ENCODE measurements at places on chromosomes 5 and 9. TPM values are rescaled to one million over a fixed set of nuclear protein-coding genes. Genes with fewer than 3 reads are reported as not detected.

DNA sequence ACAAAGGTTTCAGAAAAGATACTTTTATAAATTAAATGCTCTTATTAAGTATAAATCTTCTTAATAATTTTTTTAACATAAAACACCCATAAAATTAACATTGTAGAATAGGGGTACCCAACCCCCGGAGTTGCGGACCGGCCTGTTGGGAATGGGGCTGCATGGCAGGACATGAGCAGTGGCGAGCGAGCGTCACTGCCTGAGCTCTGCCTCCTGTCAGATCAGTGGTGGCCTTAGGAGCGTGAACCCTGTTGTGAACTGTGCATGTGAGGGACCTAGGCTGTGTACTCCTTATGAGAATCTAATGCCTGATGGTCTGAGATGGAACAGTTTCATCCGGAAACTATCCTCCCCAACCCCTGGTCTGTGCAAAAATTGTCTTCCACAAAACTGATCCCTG, 35.3 kb downstream of the CLINT1 start:
- DNase-seq: no peak
- H3K27me3 ChIP-seq: no peaks in the 10 kb centered on the region
- H3K27ac ChIP-seq: no peak overlapping the region

DNA sequence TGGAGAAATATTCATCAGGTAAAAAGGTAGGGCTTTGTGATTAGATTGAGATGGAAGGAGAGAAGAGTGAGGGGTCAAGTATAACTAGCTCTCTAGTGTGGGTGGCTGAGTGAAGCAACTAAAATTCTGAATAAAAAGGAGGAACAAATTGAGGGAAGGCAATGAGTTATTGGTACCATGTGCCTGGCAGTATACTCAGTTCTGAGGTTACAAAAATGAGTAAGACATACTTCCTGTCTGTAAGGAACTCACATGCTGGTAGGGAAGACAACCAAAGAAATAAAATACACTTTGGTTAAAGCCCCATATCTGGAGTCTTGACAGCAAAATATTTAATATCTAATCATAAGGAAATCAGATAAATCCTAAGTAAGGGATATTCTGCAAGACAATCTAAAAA, 476.8 kb upstream of the C9orf72 start:
- no peaks in the 10 kb centered on the region for H3K4me1 ChIP-seq
- no peak overlapping the region for H3K4me3 ChIP-seq
- no peaks in the 10 kb centered on the region for H3K36me3 ChIP-seq

DNA sequence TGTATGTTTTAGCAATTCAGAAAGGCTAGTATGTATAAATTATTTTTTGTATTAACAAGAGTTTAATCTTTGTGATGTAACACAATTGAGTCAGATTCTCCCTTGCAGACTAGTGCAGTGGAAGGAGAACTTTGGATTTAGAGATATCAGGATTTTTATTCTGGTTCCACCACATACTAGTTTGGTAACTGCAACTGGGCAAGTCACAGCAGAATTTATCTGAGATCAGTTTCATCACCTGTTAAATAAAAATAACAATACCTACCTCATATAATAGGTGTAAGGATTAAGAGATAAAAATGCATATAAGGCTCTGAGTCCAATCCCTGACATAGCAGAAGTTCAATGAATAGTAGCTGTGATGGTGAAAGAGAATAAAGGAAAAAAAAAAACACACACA, 34.0 kb upstream of the ZNF462 start:
- H3K4me3 ChIP-seq: no peak overlapping the region
- DNase-seq: no peak
- H3K27ac ChIP-seq: no peak overlapping the region
- no peaks in the 10 kb centered on the region for H3K36me3 ChIP-seq

DNA sequence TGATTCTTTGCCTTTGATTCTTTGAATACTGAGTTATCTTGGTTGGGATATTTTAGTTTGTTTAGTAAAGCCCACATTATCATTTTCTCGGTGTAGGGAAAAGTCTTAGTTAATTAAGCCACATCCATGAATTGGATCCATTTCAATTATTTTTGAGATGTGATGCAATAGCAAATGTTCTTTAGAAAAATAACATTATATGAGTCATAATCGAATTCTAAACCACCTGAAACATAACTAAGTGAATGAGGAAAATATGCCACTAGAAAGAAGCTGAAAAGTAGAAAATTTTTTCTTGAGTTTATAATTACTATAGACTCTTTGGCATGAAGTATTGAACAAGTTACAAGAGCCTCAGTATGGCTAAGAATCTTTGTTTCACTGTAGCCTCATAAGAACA, 17.5 kb upstream of the CCDC192 start:
- no peaks in the 10 kb centered on the region for H3K4me1 ChIP-seq
- no peaks in the 10 kb centered on the region for H3K27me3 ChIP-seq
- no peaks in the 10 kb centered on the region for H3K36me3 ChIP-seq

- H3K4me3 ChIP-seq: no peak overlapping the region
- no peak overlapping the region for H3K27ac ChIP-seq
- H3K4me1 ChIP-seq: peaks cover 2% of the 10 kb centered on the region
- no peak for DNase-seq
These were observed 11.3 kb upstream of the ACSL6 start for GRCh38 chr5:132022737-132023136.

DNA sequence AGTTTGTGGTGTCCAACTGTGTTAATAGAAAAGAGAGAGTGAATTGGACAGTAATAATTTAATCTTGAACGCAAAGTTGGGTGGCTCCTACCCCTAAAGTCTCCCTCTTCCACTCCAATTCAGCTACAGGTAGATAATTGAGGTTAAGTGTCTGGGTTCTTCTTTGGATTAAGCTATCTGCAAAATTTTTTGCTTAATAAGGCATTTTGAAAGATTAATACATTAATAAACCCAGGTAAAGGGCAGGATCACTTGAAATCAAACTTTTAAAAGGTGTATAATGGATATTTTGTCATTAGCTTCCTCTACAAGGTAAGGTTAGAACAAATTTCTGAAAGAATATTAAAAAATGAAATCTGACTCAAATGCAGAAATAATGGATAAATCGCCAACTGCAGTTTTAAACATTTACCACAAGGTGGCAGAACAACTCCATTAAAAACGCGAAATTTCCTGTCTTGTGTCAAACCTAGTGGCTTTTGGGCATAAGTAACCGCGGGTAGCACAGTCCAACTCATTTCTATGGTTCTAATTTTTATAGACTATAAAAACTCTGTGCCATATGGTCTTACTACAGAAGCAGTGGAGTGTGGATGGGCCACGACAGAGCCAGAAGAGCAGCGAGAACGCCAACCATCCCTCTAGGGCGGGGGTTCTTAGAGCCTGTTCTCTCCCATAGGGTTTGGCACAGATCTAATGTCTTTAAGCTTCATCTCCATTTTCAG, 276.5 kb downstream of the ARHGEF28 start:
- H3K4me3 ChIP-seq: no peak overlapping the region
- H3K36me3 ChIP-seq: no peaks in the 10 kb centered on the region
- no peaks in the 10 kb centered on the region for H3K27me3 ChIP-seq
- H3K27ac ChIP-seq: no peak overlapping the region

GRCh38 chr5:153660919-153661318, 170.4 kb downstream of the GRIA1 start:
- no peak for DNase-seq
- no peaks in the 10 kb centered on the region for H3K4me1 ChIP-seq
- H3K36me3 ChIP-seq: no peaks in the 10 kb centered on the region
- H3K4me3 ChIP-seq: no peak overlapping the region
- no peak overlapping the region for H3K27ac ChIP-seq

DNA sequence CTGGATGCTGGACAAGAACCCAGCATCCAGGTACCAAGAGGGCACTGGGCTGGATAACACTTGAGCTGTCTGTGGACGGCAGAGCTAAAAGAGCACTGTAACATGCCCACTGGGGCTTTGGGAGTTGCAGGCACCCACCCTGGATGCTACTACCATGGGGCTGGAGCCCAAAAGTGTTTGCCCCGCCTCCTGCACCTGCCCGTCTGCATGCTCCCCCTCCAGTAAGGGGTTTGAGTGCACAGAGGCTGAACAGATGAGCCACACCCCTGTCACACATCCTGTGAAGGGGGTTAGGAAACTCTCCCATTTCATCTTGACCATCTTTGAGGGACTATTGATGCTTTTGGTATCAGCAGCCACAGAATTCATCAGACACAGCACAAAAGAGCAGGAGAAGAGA, 69.0 kb downstream of the LIX1 start:
- H3K27me3 ChIP-seq: no peaks in the 10 kb centered on the region
- peak overlapping the region; percentile 69 for H3K4me3 ChIP-seq
- peak; percentile 17 for DNase-seq
- peaks cover 3% of the 10 kb centered on the region for H3K36me3 ChIP-seq
- peak overlapping the region; percentile 84 for H3K27ac ChIP-seq

DNA sequence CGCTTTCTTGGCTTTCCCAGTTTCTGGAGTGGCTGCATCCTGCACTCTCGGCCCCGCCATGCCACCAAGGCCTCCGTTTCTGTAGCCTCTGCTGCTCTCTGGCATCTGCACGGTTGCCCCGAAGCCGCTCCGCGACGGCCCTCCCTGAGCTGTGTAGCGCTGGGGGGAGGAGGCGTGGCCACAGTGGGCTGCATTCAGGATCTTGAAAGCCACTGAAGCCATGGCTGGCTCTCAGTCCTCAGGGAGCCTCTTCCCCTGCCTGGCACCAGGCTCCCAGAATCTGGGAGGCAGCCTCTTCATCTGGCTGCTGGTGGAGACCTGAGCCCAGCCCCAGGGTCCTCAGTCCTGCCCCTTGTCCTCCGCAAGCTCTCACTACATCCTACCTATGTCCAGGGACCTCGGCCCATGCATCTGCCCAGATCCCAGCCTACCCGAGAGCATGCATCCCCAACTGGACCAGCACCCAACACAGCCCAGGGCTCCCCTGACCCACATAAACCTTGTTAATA, 25.1 kb downstream of the PAEP start:
- H3K4me1 ChIP-seq: no peaks in the 10 kb centered on the region
- no peaks in the 10 kb centered on the region for H3K27me3 ChIP-seq
- no peak overlapping the region for H3K27ac ChIP-seq
- no peaks in the 10 kb centered on the region for H3K36me3 ChIP-seq

DNA sequence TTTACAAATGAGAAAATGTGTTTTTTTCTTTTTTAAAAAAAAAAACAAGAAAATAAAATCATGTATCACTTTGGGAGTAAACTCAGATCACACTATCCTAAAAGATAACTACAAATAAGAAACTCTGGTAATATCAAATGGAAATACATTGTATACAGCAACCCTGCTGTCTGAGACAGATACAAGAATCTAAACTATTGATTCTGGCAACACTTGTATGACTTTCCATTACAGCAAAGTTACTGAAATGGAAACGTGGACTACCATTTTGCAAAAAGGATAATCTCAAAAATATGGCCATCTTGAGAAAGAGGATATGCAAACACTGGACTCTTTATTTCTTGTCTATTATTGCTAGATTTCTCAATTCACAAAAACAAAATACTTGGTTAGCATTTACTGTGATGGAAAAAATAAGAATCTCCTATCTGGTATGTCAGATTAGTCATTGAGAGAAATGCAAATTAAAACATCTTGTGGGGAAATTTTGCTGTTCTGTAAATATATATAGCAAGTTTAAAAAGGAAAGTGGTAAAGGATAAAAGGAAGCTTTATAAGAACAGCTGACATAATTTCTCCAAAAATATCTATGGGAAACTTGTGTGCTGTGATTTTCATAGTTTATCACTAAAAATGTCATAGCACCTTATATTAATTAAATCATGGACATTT, 112.9 kb upstream of the FER start:
- no peaks in the 10 kb centered on the region for H3K27me3 ChIP-seq

- no peaks in the 10 kb centered on the region for H3K27me3 ChIP-seq
- peaks cover 1% of the 10 kb centered on the region for H3K4me1 ChIP-seq
- peak; percentile 47 for DNase-seq
These were observed 5.8 kb upstream of the SNAPC3 start for GRCh38 chr9:15416880-15417279.

DNA sequence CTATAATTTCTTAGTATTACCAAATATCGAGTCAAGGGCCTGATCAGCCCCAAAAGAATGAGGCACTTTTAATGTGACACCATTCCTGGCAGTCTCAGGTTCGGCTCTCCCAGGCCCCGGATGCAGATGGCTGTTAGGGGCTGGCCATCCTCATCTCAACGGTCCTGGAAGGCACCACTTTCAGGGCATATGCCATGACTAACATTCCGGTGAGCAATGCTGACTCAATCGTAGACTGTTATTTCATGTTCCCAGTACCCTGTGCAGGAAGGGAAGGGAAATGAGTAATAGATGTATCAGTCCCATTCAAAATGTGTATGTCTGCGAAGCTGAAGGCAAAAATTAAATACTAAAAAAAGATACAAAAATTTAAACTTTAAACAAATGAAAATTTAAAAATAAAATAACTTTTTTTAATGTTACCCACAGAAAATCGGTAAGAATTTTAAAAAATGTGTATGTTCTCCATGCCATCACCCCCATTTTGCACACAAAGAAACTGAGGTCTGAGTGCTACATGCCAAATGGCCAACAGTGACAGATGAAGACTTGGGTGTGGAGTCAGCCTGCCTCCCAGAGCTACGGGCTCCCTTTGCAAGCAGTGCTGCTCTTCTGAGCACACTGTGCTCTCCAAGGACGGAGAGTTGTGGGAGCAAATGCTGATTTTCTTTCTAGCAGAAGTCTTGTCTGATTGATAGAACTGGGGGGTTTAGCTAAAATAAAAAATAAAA, 79.0 kb downstream of the GLDC start:
- H3K27me3 ChIP-seq: no peaks in the 10 kb centered on the region
- no peak overlapping the region for H3K27ac ChIP-seq
- no peaks in the 10 kb centered on the region for H3K36me3 ChIP-seq
- no peak for DNase-seq
- no peaks in the 10 kb centered on the region for H3K4me1 ChIP-seq
- H3K4me3 ChIP-seq: no peak overlapping the region

GRCh38 chr5:74433255-74433895, 207.2 kb downstream of the ENC1 start:
- H3K4me1 ChIP-seq: peaks cover 18% of the 10 kb centered on the region
- H3K36me3 ChIP-seq: no peaks in the 10 kb centered on the region
- H3K27ac ChIP-seq: no peak overlapping the region
- H3K27me3 ChIP-seq: peaks cover 9% of the 10 kb centered on the region
- DNase-seq: peak; percentile 16

Gene FOXD4L3
- total RNA-seq: 0.22 TPM

Gene ZNF454
- 0.22 TPM for total RNA-seq

Gene PCDHB14
- 0.10 TPM for total RNA-seq

Gene SQSTM1
- 451 TPM for total RNA-seq

Gene ADCY2
- total RNA-seq: not detected

Gene PCDHGB3
- total RNA-seq: 3.8 TPM

Gene PCDHA6
- total RNA-seq: not detected

Gene PPP1R26
- 7.8 TPM for total RNA-seq

Gene RGS14
- 85.8 TPM for total RNA-seq

Gene SYNPO
- total RNA-seq: 16.8 TPM

Gene CCL19
- not detected for total RNA-seq
